ENCODE measurements at places on chromosomes 2 and 18. TPM values are rescaled to one million over a fixed set of nuclear protein-coding genes. Genes with fewer than 3 reads are reported as not detected.

The RUFY4 gene
- total RNA-seq: 1.6 TPM

The CRYGB gene
- not detected for total RNA-seq

The NAT8 gene
- total RNA-seq: not detected

The CNGA3 gene
- total RNA-seq: not detected

The GREB1L gene
- not detected for total RNA-seq

The PLGLB1 gene
- total RNA-seq: 1.6 TPM

The CLEC4F gene
- not detected for total RNA-seq

The CHRNA1 gene
- not detected for total RNA-seq

The PNKD gene
- total RNA-seq: 23.6 TPM

The ACVR1C gene
- 0.99 TPM for total RNA-seq

The INPP5D gene
- 38.7 TPM for total RNA-seq

The PREB gene
- 62.1 TPM for total RNA-seq

The SDC1 gene
- total RNA-seq: not detected
